Stimulated activated CD8-positive, alpha-beta memory T cell treated with anti-CD3 and anti-CD28 coated beads, Interleukin-4, amount 100 ng/mL, for 4 hours (primary cell): ENCODE measurements at places on chromosomes 6 and 20.
A peak's percentile ranks its signal among the peaks of the same experiment; 100 is the strongest.

DNA sequence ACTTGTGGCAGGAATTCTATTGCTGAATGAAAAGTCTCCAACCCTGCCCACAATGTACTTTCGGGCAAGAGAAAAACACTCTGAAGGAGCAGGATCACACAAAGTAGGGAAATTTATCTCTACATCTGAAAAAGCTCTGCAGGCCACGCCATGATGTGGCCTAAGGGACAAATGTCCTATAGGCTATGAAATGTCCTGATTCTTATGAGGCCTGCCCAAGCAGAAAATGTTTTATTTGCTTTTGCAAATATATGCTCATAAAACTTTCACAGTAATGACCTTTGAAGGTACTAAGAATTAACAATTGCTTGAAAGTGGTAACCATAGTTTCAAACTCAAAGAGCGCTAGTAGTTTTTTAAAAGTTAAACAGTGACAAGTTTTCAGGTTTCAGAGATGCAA is 31.0 kb downstream of the SYCP2 start:
- DNase-seq, result no peak

DNA sequence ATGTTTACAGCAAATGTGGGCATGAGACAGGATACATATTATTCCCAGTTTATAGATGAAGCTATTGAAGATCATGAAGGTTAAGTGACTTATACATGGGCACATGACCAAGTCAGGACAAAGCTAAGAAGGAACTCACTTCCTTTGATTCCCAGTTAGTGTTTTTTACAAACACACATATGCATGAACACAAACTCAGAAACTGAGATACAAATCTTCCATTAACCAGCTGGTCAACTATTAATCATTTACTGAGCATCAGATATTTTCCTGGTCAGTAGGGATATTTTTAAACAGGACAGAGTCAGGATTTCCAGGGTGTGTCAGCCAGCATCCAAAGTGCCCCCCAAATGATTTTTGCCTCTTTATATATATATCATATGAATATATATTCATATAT is 222.2 kb downstream of the OGFRL1 start:
- DNase-seq, result no peak

- DNase-seq, result no peak
These were observed 89.6 kb upstream of the SLC35F1 start for GRCh38 chr6:117817499-117817898.

DNA sequence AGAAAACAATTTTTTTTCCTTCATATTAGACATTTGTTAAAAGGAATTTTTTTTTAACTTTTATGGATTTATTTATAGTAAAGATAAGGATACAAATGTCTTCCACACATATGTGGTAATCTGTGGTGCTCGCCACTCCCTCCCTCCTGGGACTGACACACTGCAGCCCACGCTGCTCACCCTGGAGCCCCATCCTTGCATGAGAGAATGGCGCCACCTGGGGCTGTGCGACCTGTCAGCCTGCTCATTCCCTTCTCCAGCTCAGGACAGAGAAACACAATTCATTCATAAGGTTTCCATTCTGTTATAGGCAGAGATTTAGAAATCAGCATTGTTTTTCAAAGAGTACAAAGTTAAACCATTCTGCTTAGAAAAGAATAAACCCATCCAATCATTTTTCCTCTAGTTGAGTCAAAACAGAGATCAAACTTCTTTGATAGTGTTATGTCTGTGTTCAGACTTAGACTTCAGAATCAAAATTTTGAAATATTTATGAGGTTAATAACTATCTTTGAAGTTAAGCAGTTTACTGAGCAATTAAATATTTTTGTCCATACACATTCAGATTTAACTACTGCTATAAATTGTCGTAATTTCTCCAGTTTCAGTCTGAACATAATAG is 42.8 kb upstream of the DYNLRB1 start:
- DNase-seq, result no peak

DNA sequence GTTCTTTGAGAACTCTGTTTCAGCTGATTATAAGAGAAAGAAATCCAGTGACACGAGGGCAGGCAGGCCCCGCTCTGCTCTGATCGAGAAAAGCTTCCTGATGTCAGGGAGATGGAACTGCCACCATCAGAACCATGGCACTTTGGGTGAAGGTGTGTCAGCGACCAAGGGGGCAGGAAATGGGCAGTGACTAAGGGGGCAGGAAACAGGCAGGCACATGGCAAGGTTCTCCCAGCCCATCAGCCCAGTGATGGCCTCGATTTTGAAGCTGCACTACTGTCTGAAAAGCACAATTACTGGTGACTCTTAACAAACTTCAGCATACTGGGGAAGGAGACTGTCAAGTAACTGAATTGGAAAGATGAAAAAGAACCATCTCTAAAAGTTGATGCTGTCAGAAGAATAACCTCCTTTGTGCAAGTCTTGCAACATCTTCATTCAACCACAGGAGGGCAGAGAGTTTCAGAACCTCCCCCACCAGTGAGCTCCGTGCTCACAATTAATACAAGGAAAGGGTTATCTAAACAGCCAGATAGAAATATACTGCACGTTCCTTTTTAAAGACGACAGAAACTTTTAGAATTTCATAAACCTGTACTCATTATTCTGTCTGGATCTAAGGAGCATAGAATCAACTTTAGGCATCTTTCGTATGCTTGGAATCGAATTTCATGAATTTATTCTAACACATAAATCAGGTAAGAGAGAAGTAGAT is 39.1 kb downstream of the TMX4 start:
- no peak for DNase-seq

- DNase-seq, result no peak
These were observed 16.7 kb upstream of the ARHGAP18 start for GRCh38 chr6:129726650-129727049.

GRCh38 chr6:35302604-35303241 is 5.1 kb downstream of the DEF6 start:
- DNase-seq, result peak; percentile 70

GRCh38 chr6:149317644-149318571 is at the start of gene TAB2:
Gene TAB2 (plus strand): TSS chr6:149317712. CDS start chr6:149369998, 52,286 bp downstream.
- DNase-seq, result peak; percentile 76

GRCh38 chr20:46169245-46170171 is 51.4 kb downstream of the CD40 start:
- no peak for DNase-seq

GRCh38 chr6:87945181-87945580 is 102.5 kb upstream of the SPACA1 start:
- no peak for DNase-seq

DNA sequence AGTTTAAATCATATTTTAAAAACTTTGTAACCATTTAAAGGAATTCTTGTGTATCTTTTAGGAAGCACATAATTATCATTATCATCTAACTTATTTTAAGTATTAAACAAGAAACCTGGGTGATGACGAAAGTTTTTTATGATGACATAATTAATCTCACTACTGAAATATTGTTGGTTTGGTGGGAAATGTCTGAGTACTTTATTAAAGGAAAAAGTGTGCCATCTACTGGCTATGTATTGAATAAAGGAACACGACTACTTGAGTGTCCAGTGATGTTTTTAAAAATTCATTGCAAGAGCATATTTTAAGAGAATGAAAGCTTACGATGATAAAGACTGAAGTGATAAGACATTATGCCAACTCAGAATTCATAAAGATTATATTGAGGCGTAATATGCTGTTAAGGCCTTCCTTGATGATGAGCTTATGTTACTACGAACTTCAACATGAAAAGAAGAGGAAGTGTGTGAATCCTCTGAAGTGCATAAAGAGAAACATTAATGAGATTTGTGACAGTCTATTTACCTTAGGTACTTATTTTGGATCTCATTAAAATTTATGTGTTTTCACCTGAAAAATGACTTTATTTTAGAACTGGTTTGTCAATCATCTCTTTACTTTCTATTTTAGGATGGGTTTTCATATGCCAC is 12.0 kb upstream of the TRMT11 start:
- DNase-seq, result no peak

DNA sequence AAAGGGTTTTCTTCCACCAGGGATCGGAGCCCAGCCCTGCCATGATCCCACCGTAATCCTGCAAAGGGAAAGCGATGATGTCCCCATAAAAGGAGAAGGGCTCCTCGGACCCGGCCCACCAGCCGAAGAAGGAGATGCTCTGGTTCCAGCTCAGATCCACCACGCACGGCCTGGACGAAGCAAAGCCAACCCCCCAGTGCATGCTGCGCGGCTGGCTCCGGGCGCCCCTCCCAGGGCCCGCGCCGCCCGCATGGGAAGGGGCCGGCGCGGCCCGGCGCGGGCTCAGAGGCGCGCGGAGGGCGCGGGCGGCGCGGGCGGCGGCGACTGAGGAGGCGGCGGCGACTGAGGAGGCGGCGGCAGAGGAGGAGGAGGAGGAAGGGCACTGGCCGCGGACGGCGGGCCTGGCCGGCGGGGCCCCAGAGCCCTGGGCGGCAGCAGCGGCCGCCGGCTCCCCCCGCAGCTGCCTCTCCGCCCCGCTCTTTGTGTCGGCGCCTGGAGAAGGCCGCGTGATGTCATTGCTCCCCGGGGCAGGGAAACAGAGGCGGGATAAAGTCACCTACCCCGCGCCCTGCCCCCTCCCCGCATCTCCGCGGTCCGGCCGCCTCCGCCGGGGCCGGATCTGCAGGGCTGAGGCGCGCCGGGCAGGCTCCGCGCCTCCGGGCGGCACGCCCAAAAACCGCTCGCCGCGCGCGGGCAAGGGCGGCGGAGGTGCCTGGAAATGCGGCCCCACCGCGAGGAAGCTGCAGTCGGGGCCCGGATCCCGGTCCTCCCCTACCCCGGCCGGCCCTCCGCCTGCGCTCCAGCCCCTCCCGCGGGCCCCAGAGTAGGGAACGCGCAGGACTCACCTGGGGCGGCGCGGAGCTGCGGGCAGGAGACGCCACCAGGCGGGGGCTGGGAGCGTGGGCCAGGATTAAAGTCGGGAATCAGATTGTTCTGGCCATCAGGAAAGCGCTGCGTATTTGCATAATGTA is at the start of gene FAXC:
TSS of gene FAXC (minus strand) at position 504 of the 971 bp plus-strand sequence. CDS start at position 202, 302 bp downstream.
- no peak for DNase-seq

DNA sequence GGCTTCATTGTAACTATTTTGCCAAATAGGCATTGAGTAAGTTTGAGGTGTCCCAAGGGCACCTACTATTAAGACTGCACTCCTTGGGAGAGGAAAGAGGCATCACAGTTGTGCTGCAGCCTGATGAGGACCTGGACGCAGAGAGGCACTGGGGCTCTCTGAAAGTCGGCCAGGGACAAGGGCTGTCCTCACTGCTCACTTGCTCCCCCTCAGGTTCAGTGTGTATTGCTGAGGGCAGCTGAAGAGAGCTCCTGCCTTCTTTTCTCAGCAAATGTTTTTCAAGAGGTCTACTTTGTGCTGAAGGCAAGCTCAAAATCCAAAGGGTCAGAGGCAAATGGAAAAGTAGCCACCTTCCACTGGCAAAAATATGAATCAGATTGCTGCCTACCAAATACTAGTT is 331.8 kb downstream of the RIMS1 start:
- DNase-seq, result no peak

DNA sequence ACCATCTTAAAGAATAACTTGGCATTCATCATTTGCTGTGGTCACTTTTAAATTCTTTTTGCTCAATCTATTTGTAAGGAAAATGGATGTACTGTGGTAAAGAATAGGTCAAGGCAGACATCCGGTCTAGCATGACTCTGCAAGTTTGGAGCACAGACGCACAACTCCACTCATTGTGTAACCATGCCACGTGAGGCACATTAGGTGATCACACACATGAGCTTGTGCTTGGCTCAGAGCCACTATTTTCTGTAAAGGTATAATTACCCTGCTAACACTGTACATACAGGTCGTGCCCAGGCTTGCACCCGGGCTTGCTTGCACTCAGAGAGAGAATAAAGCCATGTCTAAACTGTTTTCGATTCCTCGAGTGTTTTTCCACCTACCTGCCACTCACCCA is 1289.1 kb upstream of the ADGRB3 start:
- DNase-seq, result no peak
